ENCODE measurements at places on chromosomes 3 and 15.

- DNase-seq: no peak
Observed at GRCh38 chr15:91238644-91239425, 138.8 kb downstream of the SV2B start.

DNA sequence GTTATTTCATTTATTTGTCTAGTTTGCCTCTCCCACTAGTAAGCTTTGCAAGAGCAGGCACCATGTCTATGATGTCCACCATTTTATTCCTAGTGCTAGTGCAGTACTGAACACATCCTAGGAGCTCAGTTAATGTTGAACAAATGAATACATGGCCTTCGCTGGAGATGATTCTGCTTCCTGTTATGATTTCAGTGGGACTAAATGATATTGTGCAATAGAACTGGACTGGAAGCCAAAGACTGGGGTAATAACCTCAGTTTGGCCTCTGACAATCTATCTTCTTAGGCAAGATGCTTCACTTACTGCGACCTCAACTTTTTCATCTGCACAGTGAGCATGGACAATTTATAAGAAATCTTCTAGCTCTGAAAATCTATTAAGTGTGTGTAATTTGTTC, 191.3 kb downstream of the ADAMTSL3 start:
- DNase-seq: no peak

GRCh38 chr3:53195602-53196574, 34.9 kb downstream of the PRKCD start:
- DNase-seq: peak; percentile 80

DNA sequence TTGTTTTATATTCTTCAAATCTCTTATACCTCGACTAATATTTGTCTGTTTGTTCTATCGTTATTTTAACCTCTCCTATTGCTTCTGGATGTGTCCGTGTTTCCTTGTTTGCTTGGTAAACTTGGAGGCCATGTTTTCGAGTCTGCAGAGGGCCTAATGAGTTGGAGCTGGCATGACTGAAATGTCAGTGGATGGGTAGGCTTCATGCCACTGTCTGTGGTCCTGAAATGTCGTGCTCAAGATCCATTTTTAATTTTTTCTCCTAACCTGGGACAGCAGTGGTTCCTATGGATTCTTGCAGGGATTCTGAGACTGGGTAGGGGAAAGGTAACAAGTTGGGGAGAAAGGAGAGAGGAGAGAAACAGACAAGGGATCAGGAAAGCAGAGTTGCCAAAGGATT, 18.8 kb upstream of the GASK1A start:
- DNase-seq: no peak

DNA sequence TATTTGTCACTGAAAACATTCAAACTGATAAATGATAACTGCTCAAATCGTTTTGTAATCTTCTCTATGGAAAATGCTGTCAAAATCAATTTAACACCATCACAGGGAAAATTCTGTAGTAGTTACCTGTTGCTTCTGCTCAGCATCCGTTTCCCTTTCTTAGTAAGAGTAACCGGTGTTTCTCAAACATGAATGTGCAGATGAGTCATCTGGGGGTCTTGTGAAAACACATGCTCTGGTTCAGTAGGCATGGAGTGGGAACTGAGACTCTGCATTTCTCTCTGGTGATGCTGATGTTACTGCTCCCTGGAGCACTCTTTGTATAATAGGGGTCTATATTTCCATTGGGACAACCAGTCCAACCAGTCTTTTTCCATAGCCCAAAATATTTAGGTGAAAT, 145.1 kb downstream of the SEMA6D start:
- DNase-seq: peak; percentile 26

DNA sequence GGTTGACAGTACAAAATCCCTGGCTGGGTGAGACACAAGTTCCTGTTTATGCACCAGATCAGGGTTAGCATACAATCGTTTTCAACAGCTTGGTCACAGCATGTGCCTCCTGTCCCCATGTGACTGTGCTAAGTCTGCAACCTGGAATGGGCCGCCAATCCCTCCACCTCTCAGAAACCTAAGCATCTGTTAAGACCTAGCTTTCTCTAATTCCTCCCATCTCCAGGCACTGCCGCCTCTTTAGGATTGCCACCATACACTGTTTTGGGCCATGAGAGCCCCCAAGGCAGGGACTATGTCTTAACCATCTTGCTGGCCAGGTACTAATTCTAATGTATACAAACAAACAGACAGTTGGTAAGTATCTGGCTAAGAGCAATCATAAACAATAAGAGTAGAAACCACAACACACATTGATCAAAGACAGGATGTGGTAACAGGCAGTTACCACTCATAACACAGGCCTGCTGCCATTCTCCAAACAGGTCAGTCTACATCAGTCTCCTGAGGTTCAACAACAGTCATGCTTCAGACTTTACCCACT, 25.6 kb downstream of the SEC22C start:
- DNase-seq: no peak

DNA sequence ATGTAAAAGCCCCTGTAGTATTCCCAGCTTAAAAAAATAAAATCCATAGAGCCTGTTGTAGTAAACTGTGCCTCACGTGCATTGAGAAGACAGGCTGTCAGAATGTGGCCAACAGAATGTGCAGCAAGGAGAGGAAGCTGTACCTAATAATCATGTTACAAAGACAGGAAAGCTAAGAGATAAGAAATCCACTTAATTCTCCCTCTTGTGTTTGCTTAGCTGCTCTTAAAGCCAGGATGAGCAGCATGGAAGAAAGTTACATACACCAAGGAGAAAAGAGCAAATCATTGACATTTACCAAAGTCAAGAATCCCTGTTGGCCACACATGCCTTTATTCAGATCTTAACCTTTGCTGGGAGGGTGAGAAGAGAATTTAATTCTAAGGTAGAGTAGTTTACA, 85.9 kb downstream of the TNIK start:
- DNase-seq: no peak

- DNase-seq: no peak
Observed at GRCh38 chr3:141330235-141330634, 38.1 kb upstream of the ZBTB38 start.

GRCh38 chr3:107240183-107241091, 136.8 kb upstream of the CCDC54 start:
- DNase-seq: peak; percentile 84

GRCh38 chr3:63199606-63200005, 78.5 kb upstream of the SYNPR start:
- DNase-seq: no peak

GRCh38 chr15:28018291-28019044, 80.6 kb downstream of the OCA2 start:
- no peak for DNase-seq

- no peak for DNase-seq
Observed at GRCh38 chr3:22322861-22323260, 571.9 kb upstream of the ZNF385D start.

DNA sequence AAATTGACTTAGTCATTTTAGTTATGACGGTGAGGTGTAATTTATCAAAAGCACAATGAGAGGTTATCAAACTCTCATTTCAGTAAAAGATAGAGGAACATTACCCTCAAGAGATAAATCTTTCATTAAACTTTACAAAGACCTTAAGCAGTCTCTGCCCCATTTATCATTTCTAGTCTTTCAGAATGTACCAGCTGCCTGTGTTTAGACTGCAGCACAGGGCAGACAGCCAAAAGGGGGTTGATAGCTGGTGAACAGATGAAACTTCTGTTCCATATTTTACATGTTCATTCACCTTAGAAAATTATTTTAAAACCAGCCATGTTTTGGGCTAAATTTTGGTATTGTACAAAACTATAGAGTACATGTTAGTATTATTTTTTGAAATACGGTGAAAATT, 514.6 kb upstream of the CNTN3 start:
- DNase-seq: no peak

- DNase-seq: no peak
Observed at GRCh38 chr3:10996345-10997013, 3.9 kb downstream of the SLC6A1 start.

DNA sequence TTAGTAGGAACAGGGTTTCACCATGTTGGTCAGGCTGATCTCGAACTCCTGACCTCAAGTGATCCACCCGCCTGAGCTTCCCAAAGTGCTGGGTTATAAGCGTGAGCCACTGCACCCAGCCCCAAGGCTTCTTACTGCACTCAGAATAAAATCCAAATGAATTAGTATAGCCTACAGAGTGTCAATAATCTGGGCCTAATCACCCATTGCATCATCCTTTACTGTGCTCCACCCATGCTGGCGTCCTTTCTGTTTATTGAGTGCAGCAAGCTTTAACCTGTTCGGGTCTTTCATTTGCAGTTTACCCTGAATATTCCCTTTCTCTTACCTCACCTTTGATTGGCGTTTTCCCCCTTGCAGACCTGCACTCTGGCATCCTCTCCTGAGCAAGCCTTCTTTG, 77.7 kb downstream of the CEP63 start:
- DNase-seq: no peak

- DNase-seq: no peak
Observed at GRCh38 chr15:47439146-47440111, 277.9 kb upstream of the SEMA6D start.

DNA sequence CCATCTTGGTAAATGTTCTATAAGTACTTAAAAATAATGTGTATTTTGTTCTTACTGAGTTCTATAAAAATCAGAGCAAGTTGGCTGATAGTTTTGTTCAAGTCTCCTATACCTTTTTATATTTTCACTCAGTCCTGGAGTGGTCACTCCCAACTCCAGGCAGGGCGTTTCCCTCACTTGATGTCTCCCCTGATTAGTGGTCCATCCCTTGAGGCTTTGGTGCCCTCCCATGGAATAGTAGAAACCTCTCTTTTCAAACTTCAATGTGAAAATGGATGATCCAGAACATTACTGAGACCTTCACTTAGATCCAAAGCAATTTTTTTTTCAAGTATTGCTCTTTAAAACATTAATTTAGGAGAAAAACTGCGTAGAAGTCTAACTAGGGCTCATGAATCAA, 25.0 kb upstream of the SCN10A start:
- DNase-seq: no peak

GRCh38 chr3:45772341-45773035, 23.8 kb downstream of the SLC6A20 start:
- no peak for DNase-seq

GRCh38 chr3:53823026-53823955, 22.9 kb downstream of the CHDH start:
- no peak for DNase-seq

GRCh38 chr3:135965506-135966270, at the start of gene PPP2R3A:
Gene PPP2R3A, plus strand, starts transcription at chr3:135965728. Its CDS starts 35,771 bp downstream, at chr3:136001499.
- peak; percentile 81 for DNase-seq

GRCh38 chr3:32467333-32468070, 35.1 kb downstream of the CMTM6 start:
- peak; percentile 83 for DNase-seq

DNA sequence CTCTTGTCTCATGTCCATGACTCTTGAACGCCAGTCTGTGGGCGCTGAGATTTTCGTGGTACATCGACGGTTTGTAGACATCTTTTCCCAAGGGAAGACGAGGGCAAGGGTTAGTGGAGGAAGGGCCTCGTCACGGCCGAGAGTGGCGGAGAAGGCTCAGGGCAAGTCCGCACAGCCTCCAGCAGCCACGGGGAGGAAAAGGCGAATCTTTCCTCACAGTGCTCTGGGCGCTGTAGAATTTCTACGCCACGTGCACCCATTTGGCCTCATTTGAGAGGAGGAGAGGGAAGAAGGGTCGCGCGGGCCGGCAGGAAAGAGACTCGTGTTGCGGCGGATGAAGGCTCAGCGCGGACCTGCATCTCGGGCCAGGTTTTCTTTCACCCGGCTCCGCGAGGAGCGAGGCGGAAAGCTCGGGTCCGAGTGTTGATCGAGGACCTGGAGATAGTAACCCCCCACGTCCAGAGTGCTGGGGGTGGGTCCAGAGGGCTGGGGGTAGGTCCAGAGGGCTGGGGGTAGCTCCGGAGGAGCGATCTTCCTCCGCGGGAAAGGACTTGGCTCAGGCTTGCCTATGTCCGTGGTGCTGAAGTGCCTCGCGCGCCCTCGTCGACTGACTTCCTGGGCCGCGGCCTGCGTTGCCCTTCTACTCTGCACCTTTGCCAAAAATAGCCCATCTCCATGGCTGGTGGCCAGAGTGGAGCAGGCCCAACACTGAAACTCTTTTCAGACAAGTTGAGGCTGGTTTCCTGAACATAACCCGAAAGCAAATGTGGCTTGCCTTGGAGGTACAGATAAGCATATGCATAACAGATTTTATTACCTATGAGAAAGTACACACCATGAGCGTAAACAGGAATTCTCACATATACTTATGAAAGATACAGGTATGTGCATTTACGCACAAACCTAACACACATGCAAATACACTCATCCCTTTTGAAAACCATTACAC, 1.1 kb downstream of the SLC35G2 start:
- DNase-seq: peak; percentile 34

- DNase-seq: no peak
Observed at GRCh38 chr15:93378558-93378957, 289.5 kb upstream of the RGMA start.

GRCh38 chr15:66917904-66918448, 147.4 kb upstream of the SMAD3 start:
- DNase-seq: no peak

DNA sequence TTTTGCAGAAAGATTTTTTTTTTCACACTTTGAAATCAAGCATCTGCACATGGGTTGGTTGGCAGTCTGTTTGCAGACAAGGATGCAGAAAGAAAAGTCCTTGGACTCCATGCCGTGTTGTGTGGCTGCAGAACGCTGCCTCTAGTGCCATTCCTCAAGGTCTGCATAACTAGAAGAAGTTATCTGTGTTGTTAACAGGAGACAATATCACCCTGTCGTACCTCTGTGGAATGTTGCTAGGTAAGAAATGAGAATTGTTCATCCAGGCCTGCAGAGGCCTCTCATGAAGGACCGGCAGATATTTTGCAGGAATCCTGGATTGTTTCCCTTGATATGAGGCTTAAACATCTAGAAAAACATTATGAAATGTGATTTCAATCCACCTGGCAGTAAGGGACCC, 58.5 kb upstream of the PPARG start:
- DNase-seq: no peak

DNA sequence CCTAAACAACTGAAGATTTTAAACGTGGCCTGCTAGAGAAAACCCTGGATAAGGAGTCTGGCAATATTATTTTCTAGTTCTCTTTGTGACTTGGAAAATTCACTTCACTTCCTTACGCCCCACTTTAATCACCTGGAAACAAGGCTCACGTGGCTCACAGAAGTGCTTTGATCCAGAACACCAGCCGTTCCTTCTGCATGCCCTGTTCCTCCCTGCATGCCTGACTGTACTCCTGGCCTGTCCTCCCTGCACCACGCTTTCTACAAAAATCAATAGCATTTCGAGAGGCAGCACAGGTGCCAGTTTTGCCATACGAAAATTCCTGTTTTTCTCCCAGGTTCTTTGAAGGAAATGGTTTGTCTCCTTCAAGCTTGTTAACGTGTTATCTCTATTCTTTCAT, 474.2 kb upstream of the RGMA start:
- DNase-seq: no peak

DNA sequence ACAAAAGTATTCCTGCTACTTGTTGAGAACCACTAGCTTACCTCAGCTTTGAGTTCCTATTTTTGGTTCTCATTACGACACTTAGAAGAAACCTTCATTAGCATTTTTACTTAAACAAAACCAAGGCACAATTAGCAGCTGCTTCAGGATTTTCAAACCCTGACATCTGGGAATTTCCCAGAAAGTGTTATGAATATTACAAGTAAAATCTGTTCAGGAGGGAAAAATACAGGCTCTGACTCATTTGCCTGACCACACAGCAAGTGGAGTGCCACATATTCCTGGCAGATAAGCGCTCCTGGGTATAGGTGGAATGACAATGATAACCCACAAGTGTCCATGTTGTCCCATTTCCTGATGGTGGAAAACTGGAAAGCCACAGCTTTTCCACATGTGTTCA, 10.3 kb upstream of the RFTN1 start:
- DNase-seq: no peak

- DNase-seq: no peak
Observed at GRCh38 chr3:136281966-136282520, 31.9 kb downstream of the PCCB start.

Measured in GM06990 (cell line).